GM12865 (cell line): ENCODE measurements at places on chromosomes 11 and 22.

GRCh38 chr11:67054346-67054835 lies 2.3 kb upstream of the RHOD start:
- DNase-seq = no peak

- no peak for DNase-seq
These were observed 6.8 kb upstream of the OR8B3 start for GRCh38 chr11:124405581-124405980.

DNA sequence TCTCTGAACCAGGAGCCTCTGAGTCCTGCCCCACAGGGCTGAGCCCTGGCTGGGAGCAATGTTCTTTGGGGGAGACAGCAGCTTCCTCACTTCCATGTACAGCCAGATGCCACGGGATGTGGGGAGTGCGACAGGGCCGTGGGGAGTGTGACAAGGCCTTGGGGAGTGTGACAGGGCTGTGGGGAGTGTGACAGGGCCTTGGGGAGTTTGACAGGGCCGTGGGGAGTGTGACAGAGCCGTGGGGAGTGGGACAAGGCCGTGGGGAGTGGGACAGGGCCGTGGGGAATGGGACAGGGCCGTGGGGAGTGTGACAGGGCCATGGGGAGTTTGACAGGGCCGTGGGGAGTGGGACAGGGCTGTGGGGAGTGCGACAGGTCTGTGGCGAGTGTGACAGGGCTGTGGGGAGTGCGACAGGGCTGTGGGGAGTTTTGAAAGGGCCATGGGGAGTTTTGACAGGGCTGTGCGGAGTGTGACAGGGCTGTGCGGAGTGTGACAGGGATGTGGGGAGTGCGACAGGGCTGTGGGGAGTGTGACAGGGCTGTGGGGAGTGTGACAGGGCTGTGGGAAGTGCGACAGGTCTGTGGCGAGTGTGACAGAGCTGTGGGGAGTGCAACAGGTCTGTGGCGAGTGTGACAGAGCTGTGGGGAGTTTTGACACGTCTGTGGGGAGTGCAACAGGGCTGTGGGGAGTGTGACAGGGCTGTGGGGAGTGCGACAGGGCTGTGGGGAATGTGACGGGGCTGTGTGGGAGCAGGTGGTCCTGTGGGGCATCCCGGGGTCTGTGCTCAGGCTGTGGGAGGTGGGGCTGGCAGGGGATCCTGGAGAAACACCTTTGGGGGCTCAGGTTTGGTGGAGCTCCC lies 6.6 kb upstream of the KRTAP5-6 start:
- no peak for DNase-seq

- no peak for DNase-seq
These were observed 6.7 kb downstream of the SLC15A3 start for GRCh38 chr11:60945295-60945667.

- DNase-seq = peak; percentile 27
These were observed 351.1 kb downstream of the BUD13 start for GRCh38 chr11:116421529-116422185.

- no peak for DNase-seq
These were observed 1.0 kb upstream of the GLB1L3 start for GRCh38 chr11:134275188-134275533.

- DNase-seq = peak; percentile 31
These were observed 30.3 kb upstream of the ABCC8 start for GRCh38 chr11:17506942-17507341.

DNA sequence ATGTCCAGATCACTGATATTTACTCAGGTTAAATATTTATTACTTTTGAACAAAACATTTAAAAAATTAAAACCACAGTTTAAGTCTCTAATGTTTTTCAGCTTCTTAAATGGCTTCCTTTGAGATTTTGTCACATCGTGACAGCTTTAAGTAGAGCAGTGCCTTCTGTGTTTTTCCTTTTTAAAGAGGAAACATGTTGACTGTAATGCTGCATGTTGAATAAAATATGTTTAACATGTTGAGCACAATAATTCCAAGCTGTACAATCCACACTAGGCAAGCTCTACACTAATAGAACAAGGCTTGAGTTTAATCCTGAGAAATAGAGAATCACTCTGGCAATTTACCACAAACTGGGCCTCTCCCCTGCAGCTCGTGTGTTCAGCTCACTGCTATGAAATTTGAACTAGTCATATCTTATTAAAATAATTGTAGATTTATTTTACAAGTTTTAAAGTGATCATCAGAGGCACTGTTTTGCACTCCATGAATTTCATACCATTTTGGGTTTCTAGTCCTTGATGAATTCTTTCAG lies 368.3 kb downstream of the SOX6 start:
- no peak for DNase-seq

GRCh38 chr11:96246718-96247552 lies 96.1 kb downstream of the MAML2 start:
- no peak for DNase-seq
